Hepatocyte (in vitro differentiated cells): ENCODE measurements at places on chromosomes 1 and 21. TPM values are rescaled to one million over a fixed set of nuclear protein-coding genes. Genes with fewer than 3 reads are reported as not detected.

The MYOC gene
- polyA plus RNA-seq: not detected in 2 replicates

The DCST1 gene
- 0.12 TPM in 1 of 2 replicates, not detected in the other for polyA plus RNA-seq

The RAP1GAP gene
- polyA plus RNA-seq: 14.2 and 18.0 TPM in 2 replicates

The MYCL gene
- polyA plus RNA-seq: 7.3 and 7.8 TPM in 2 replicates

GRCh38 chr21:24976238-24976637 is 631.0 kb downstream of the MRPL39 start:
- DNase-seq: no peak

GRCh38 chr1:116760996-116761665 is 6.9 kb downstream of the CD2 start:
- no peak for DNase-seq

DNA sequence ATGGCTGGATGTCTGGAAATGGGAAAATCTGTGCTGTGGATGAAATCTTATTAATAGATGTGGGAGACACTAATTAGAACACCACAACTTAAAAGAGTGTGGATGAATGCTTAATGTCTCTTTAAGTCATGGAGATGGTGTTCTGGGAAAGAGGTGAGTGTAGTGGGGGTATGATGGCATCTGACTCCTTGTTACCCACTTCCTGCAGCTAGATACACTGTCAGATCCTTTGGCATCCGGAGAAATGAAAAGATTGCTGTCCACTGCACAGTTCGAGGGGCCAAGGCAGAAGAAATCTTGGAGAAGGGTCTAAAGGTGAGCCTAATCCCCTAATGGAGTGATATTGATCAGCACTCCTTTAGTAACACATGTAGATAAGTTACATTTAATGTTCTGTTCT is 2.0 kb downstream of the RPL11 start:
- no peak for DNase-seq

DNA sequence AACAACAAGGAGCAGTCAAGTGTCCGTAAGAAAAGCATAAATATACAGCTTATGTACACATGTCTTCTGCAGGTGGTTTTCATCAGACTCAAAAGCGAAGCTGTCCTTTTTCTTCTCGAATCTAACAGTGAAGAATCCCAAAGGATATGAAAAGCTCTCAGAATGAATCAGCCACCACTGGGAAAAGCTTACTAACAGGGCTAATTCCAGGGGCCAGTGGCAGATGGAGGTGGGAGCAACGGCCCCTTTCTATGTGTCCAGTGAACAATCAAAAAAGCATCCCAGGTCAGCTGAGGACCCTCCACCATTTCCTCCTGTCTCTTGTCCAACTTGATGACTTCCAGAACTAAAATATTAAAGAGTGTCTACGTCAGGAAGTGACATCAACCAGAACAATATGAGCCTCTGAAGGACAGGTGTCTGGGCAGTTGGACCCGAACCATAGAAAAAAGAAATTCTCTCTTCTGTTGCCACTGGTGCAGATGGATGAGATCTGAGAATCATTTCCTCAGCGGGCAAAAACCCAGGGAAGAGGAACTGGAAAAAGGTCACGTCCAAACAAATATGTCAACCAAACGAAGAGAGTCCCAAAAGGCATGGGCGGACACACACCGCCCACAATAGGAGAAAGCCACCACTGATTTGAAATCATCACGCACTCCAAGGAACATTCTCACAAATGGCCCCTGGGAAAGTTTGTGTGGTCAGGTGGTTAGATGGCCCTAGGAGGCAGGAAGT is 70.4 kb upstream of the TIAM1 start:
- DNase-seq: no peak

DNA sequence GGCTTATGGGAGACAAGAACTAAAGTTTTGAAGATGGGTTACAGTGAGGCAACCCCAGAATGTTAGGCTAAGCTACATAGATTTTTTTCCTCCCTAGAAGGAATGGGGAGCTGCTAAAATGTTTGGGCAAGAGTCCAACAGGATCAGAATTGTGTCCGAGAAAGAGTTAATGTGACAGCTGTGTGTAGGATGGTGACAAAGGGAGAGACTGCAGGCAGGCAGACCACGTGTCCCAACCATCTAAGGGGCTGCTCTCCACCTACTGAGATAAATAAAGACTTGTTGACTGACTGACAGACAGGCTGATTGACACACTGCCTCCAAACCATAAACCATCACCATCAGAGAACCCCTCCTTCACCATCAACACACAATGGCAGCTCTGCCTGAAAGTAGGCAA is 133.7 kb upstream of the CTTNBP2NL start:
- no peak for DNase-seq

GRCh38 chr1:214050513-214051401 is 63.0 kb downstream of the PROX1 start:
- DNase-seq: peak; percentile 52

DNA sequence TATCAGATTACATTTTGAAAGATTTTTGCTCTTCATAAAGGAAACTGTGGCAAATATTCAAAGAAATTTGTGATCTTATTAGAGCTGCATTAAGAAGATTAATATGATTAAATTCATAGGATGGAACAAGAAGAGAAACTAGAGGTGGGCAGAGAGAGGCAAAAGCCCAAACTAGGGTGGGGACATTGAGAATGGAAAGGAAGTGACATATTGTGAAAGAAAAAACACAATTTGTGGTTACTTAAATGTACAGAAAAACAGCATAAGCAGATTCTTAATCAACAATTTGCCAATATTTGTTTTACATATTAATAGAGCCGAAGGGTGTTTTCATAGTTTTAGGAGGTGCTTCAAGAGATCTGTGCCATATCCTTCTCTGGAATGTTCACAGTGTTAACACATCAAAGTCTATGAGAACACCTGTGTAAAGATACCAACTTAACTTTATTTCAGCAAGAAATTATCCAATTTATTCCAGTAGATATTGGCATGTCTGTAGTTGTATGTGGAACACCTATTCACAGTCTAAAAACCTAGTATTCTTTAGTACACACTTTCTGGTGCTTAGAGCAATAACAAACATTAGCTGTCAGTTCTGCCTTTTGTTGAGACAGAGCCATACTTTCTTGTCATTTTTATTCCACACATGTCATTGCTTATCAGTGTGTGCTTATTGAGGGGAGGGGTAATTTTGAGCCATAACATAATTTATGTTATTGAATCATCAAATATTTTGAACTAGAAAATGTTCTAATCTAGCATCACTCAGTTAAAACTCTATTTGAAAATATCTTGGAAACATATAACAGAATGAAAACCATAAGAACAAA is 401.5 kb downstream of the PTPRC start:
- no peak for DNase-seq

GRCh38 chr1:26771643-26772321 is 16.0 kb upstream of the PIGV start:
- DNase-seq: peak; percentile 81
